Stimulated activated CD8-positive, alpha-beta memory T cell treated with anti-CD3 and anti-CD28 coated beads, Interleukin-7, amount 100 ng/mL, for 24 hours (primary cell): ENCODE measurements at places on chromosomes 11 and 22.

- no peak for DNase-seq
Measured at GRCh38 chr11:36116161-36116560, 172.3 kb downstream of the LDLRAD3 start.

GRCh38 chr11:17206463-17206862 is 1.3 kb downstream of the PIK3C2A start:
- DNase-seq: no peak

DNA sequence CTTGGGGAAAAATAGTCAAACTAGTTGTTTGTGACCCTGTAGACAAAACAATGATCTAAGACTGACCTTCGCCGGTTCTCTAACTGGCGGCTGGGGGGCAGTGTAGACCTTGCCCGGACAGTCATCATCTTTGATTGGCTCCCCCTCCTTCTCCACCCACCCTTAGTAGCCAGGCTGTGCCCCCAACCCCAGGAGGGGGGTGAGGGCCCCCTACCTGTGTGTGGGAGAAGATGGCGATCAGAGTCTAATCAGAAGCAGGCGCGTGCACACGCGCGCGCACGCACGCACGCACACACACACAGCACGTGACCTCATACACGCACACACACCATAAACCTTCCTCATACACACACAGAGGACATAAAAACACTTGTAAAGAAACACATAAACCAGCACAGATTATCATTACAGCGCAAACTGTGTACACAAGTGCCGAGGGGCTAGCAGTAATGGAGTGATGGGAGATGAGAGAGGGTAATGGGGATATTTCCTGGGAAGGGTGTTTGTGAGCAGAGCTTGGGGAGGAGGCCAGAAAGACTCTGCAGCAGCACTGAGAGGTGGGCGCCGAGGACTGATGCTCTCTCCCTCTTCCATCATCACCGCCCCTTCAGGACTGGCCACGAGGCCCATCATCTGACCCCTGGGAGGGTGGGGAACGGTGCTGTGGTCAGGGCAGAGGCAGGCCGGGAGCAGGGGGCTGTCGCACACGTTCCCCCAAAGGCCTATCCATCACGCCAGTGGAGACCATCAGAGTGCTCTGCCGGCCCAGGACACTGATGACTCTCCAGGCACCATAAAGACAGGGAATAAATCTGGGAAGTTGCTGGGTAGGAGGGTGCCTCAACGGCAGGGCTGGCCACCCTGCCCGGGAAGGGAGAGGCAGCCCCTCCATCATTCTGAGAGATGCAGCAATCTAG is 12.2 kb downstream of the NECTIN1 start:
- no peak for DNase-seq

DNA sequence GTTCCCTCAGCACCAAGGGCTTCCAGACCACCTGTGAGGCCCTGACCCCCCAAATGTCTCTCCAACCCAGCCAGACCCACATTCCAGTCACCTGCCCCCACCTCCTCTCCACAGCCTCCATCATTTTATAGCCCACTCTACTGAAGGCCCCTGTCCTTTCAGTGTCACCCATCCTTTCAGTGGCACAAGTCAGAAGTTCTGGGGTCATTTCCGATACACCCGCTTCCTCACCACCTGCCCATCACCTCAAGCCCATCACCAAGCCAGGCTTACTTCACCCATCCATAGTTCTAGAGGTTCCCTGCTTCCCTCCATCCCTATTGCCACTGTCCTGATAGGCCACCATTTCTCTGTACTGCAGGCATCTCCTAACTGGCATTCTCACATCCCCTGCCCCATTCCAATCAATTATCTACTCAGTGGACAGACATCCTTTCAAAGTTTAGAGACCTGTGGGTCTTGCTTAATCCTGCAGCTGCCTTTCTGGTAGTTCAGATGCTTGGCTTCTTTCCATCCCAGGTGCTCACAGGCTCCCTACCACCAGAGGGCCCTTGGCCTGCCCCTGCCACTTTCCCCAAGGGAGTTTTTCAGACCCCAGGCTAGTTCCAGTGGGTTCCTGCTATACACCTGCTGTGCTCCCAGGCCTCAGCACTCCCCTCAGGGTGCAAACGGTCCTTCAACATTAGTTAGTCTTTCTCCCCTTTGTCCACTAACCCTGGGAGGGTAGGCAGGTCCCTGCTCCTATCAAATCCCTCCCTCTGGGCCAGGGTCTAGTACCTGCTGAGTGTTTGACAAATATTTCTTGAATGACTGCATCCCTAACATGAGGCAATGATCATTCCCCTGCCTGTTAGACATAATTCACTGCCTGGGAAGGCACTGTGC is 7.6 kb downstream of the KCNQ1OT1 start:
- DNase-seq: no peak

- DNase-seq: no peak
Measured at GRCh38 chr11:8068605-8069221, 12.3 kb upstream of the TUB start.

DNA sequence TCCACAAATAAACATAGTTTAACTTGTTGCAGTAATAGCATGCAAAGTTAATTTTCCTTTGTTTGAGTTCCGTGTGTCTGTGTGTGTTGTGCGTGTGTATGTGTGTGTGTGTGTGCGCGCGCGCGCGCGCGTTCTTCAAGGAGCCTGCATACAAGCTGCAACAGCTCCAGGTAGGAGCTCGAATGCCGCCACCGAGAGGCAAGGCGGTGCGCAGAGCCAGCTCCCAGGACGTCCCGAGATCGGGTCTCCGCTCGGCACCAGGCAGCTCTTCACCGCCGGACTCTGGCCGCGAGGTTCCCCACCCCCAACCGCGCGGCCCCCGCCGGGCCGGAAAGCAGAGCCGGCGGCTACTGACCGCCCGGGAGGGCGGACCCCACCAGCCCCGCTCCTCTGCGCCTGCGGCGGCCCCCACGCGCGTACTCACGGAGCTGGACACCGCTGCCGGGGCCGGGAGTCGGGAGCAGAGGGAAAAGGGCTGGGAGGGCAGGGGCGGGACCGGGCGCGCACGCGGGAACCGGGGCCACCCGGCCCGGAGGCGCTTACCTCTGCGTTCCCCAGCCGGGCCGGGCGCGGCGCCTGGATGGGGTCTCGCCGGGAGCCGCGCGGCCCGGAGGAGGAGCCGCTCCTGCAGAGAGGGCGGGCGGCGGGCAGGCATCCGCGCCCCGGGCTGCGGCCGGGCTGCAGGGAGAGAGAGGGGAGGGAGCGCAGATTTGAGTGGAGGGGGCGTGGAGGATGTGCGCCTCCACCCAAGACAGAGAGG is 40.4 kb upstream of the AKIP1 start:
- DNase-seq: no peak

DNA sequence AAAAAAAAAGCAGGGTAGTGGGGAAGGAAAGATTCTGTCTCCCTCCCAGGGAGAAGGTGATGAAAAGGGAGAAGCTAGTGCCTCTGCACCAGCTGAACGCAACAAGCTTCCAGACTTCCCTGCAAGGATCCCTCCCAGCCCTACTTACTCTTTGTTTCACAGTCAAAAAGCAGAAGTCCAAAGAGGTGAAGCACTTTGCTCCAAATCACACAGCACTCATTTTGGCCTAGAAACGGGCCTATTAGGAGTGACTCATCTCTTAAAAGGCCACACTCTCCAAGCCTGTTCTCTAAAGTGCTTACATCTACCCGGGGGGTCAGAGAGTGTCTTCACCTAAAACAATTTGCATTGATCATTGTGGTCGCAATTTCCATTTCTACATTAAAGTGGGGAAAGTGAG is 17.7 kb upstream of the GRK3 start:
- DNase-seq: no peak

- no peak for DNase-seq
Measured at GRCh38 chr11:98965358-98965757, 55.4 kb upstream of the CNTN5 start.

GRCh38 chr22:19477321-19478044 is 1.5 kb downstream of the UFD1 start:
- DNase-seq: no peak

DNA sequence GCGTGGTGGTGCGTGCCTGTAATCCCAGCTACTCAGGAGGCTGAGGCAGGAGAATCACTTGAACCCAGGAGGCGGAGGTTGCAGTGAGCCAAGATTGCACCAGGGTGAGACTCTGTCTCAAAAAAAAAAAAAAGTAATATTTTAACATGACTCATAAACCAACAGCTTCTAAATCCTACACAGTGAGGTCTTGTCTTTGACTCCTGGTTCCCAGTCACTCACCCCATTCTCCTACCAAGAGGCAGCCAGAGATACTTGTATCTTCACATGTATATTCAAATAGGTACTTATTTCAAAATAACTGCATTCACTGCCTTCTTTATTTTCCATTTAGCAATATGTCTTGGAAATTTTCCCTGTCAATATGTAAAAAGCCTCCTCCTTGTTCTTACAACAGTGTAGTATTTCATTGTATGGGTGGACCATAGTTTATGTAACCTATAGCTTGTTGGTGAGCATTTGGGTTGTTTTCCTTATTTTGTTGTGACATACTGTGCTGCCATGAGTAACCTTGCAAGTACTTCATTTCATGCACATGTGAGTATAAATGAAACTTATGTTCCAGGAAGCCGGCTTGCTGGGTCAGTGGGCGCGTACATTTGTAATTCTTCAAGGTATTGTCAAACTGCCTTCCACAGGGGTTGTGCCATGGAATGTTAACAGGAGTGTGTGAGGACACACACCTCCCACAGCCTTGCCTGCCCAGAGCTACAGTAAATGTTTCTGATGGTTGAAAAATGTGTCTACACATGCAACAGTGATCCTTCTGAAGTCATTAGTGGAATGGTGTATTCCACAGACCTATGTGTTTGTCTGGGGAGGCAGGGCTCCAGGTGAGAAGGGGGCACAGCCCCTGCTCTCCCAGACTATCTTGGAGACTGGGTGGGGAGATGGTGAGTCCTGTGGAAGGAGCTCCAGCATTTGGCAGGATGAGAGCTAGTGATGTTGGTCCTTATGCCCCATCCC is 47.9 kb downstream of the OSBP2 start:
- DNase-seq: no peak

- no peak for DNase-seq
Measured at GRCh38 chr11:117633186-117633754, 163.7 kb downstream of the DSCAML1 start.

- DNase-seq: no peak
Measured at GRCh38 chr11:92797874-92798273, 171.6 kb upstream of the MTNR1B start.

- no peak for DNase-seq
Measured at GRCh38 chr11:18969720-18970119, 30.5 kb upstream of the MRGPRX1 start.

DNA sequence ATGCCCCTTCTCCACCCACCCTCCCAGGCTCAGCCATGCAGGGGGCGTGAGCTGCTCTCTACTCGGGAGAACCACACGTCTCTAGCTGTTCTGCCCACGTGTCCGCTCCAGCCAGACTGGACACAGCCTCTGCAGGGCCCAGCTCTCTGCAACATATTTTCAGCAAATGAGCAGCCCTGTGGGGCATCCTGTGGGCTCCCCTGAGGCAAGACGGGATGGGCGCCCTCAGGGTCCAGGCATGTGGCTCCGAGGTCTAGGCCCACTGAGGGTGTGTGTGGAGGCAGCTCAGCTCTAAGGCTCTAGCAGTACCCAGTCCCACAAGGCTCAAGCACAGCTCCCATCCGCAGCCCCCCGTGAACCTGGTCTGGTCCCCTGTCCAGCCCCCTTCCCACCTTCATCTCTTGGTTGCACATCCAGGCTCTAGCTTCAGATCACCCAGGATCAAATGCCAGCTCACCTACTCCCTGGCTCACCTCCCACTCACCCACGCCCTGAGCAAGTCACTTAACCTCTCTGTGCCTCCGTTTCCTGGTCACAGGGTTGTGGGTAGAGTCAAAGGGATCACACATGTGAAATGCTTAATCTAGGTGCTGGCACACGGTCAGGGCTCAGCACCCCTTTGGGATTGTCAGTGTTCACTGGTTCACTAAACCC is 57.8 kb upstream of the TCF20 start:
- no peak for DNase-seq

GRCh38 chr11:70353329-70353728 is 45.0 kb upstream of the CTTN start:
- DNase-seq: no peak

DNA sequence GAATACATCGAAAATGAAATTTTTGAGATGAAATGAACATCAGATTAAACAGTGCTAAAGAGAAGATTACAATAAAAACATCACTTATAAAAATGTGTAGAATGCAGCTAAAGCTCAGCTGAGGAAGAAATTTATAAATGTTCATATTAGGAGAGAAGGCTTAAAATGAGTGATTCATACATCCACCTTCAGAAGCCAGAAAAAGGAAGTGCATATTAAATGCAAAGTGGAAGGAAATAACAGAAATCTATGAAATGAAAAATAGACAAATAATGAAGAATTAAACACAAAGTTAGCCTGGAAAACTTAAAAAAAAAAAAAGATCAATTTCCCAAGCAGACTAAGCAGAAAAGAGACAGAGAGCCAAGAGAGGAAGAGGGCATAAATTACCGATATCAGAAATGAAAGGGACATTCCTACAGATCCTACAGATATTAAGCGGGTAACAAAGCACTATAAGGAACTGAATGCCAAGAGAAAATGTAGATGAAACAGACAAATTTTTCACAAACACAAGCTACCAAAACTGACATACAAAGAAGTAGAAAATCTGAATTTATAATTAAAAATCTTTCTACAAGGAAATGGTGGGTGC is 7.2 kb upstream of the MOB2 start:
- no peak for DNase-seq

GRCh38 chr11:15668718-15669117 is 554.0 kb downstream of the INSC start:
- DNase-seq: no peak
